RKO (cell line): ENCODE measurements at places on chromosomes 3 and 15.

GRCh38 chr15:69498282-69498681 is 45.7 kb downstream of the RPLP1 start:
- no peak for DNase-seq

DNA sequence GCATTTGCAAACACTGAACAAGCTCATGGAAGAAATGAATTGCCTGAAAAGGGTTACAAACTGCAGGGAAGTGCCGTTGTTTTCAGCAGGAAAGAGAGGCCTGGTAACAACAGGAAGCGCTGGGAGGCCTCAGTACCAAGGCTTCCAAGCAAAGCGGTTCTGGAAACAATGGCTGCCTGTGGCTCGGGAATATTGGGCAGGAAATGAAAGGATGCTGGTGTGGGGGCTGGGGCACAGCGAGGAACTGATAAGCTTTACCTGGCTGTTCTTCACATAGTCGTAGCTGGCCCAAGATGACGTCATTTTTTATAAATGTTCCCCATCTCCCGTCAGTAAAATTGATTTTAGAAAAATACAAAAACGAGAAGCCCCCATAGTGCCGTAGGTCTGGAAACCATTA is 55.9 kb downstream of the ARHGAP31 start:
- DNase-seq, result no peak

- DNase-seq, result no peak
Measured at GRCh38 chr3:135127946-135128470, 332.9 kb downstream of the EPHB1 start.

- DNase-seq, result no peak
Measured at GRCh38 chr3:38472342-38472741, 18.7 kb downstream of the ACVR2B start.

DNA sequence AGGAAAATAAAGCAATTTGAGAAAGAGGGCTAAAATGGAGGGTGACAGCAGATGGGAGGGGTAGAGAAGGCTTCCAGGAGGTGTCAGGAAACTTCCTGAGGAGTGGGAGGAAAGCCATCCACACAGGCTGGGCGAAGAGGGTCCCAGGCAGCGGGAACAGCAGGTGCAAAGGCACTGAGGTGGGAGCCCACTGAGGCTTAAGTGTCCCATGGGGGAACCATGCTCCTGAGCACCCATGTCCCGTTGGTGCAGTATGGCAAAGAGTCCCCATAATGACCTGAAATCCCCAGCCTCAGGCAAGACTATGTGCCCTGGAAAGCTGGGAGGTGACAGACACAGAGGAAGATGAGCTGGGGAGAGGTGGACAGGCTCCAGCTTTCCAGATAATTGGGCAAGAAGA is 30.0 kb downstream of the CFAP100 start:
- no peak for DNase-seq

GRCh38 chr15:31062310-31062847 is 39.1 kb downstream of the TRPM1 start:
- no peak for DNase-seq

DNA sequence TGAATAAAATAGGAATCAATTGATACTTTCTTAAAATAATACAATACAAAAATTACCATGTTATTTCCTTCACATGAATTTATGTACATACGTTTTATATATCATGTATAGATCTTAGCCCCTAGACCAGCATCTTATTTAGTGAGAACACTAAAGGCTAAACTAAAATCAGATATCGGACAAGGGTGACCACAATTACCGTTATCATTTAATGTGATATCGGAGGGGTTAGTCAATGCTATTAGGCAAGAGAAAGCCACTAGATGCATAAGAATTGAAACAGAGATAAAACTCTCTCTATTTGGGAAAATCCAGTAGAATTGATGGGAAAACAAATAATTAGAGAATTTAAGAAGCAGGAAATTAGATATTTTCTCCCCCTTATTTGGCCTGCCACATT is 46.5 kb upstream of the TIMP4 start:
- DNase-seq, result no peak

DNA sequence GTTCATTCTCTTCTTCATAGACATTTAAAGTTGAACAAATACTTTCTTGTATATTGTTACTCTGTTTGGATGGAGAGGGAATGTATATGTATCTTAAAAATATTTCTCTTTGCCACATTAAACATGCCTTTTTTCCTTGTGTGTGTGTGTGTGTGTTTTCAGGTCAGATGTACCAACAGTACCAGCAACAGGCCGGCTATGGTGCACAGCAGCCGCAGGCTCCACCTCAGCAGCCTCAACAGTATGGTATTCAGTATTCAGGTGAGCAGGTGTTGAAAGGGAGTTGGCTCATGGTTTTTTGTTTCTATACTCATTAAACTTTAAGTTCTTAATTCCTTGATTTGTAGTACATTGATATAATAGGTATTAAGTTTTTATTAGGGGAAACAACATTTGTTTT is 35.4 kb downstream of the TFG start:
- no peak for DNase-seq

GRCh38 chr15:44554934-44555723 is 18.2 kb downstream of the EIF3J start:
- no peak for DNase-seq

DNA sequence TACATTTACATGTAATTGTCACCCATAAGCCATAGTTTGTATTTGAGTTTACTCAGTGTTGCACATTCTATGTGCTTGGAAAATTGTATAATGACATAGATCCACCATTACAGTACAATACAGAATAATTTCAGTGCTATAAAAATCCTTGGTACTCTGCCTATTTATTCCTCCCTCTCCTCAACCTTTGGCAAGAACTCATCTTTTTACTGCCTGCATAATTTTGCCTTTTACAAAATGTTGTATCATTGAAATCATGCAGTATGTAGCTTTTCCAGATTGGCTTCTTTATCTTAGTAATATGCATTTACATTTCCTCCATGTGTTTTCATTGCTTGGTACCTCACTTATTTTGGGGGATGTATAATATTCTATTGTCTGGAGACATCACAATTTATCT is 786.9 kb upstream of the SEMA6D start:
- DNase-seq, result no peak

- no peak for DNase-seq
Measured at GRCh38 chr15:101368086-101368780, 73.2 kb upstream of the SNRPA1 start.

DNA sequence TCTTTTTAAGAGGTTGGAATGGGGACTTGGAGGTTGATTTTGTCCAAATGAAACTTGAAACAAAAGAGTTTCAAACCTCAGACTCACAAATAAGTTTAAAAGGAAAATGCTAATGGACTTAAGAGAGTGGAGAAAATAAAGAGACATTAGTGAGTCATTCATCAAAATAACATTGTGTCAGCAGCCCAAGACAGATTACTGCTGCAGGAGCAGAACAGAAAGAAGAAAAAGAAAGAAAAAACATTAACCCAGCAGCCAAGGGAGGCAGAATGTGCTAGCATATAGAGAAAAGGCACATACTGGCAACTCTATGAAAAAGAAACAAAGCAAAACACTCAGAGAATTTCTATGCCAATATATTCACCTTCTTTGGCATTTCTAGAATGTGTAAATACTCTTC is 42.6 kb downstream of the ADAMTS9 start:
- no peak for DNase-seq

- DNase-seq, result no peak
Measured at GRCh38 chr3:117277816-117278215, 568.2 kb downstream of the TUSC7 start.
